Peyer's patch (tissue), 4 donors: ENCODE measurements at places on chromosomes 11 and 22.

DNA sequence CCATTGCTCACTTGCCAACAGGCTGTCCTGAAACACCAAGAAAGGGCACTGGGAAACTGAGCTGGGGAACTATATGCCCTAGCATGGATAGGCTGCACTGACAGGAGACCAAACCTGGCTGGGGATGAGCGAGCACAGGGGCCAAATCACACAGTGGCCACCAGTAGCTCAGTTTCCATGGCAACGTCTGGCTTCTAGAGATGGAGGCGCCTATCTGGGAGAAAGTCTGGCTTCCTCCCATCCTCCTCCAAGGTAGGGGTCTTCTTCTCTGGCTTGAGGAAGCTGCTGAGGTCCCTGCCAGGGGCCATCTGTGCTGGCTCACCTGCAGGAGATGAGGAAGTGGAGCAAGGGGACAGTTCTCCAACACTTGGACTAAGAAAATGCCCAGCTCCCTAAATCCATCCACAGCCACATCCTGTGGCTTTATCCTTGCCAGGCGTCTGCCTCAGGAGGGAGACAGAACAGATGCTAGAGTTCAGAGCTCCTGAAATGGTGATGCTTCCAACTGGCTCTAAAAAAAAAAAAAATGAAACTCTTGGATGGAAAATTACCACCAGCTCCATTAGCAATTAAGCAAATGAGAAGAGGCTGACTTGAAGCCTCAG lies 48.3 kb downstream of the SYT13 start:
- no peak for DNase-seq

GRCh38 chr11:95093548-95093947 lies 3.9 kb downstream of the ENDOD1 start:
- no peak for DNase-seq

DNA sequence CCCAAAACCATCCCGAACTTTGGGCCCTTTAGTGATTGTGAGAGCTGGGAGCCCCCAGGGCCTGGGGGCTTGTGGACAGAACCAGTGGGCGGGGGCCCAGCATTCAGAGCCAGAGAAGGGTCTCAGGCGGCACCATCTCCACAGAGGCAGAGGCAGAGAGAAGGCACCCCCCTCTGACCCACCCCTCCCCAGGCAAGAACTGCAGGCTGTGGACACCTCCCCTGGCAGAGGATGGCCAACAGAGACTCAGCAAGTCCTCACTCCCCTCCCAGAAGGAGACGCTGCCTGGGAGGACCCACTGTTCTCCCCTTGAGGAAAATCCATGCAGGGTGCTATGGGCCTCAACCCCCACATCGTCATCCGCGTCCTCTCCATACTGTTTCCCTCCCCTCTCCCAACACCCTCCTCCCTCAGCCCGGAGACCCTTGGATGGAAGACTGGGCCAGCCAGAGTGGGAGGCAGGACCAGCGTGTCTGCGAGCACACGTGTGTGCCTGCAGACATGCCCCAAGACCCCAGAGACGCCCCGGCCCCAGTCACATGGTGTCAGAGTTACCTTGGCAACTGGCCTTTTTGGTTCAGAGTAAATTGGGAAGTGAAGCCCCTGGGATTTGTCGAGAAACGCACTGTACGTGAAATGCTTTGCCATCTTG lies 42.6 kb downstream of the KCNC1 start:
- DNase-seq, result no peak

DNA sequence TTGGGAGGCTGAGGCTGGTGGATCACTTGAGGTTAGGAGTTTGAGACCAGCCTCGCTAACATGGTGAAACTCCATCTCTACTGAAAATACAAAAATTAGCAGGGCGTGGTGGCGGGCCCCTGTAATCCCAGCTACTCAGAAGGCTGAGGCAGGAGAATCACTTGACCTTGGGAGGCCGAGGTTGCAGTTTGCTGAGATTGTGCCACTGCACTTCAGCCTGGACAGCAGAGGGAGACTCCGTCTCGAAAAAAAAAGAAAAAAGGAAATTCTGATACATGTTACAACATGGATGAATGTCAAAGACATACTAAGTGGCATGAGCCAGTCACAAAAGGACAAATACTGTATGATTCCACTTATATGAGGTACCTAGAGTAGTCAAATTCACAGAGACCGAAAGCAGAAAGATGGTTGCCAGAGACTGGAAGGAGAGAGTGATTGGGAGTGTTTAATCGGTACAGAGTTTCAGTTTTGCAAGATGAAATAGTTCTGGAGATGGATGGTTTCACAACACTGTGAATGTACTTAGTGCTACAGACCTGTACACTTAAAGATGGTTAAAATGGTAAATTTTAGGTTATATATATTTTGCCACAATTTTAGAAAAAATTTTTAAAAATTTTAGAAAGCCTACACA lies 92.3 kb downstream of the BLID start:
- DNase-seq, result no peak

DNA sequence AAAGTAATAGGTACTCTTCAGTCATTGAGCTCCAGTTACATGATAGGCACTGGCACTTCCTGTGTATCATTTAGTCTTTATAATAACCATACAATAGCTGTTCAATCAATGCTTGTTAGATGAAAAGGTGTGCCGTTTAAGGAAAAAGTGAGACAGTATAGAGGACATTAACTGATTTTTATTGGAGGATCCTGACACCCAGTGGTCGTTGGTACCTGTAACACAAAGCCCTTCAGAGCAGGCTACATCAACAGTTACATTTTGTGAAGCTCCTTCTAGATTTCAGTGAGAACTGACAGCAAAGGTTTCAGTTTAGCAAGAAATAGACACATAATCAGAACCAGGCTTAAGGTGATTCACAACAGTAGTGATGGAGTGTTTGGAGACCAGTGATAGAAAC lies 44.2 kb downstream of the CCDC81 start:
- no peak for DNase-seq

DNA sequence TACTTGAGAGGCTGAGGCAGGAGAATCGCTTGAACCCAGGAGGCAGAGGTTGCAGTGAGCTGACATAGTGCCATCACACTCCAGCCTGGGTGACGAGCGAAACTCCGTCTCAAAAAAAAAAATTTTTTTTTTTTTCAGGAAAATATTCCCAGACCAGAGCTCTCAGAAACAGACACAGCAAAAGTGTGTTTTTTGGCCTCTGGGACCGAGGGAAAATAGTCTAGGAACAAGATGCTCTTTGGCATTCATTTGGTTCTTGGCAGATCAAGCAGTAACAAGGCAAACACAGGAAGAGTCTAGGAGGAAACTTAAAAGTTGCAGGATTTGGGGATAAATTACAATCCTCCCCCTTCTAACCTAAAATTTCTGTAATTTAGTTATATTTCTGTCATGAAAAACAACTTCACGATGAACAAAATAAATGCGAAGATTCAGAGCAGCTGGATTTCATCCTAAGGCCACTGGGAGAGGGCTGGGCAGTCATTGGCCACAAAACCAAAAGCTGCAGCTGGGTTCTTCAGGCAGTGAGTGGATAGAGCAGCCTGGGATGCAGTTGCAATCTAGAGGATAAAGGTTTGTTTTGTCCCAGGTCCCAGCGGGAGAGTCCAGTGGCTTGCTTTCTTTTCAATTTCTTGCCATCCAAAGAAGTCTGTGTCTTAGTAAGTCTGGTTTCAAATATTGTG lies 19.7 kb downstream of the ATG16L2 start:
- no peak for DNase-seq

- no peak for DNase-seq
Measured at GRCh38 chr11:12148882-12149281, 38.5 kb downstream of the MICAL2 start.

DNA sequence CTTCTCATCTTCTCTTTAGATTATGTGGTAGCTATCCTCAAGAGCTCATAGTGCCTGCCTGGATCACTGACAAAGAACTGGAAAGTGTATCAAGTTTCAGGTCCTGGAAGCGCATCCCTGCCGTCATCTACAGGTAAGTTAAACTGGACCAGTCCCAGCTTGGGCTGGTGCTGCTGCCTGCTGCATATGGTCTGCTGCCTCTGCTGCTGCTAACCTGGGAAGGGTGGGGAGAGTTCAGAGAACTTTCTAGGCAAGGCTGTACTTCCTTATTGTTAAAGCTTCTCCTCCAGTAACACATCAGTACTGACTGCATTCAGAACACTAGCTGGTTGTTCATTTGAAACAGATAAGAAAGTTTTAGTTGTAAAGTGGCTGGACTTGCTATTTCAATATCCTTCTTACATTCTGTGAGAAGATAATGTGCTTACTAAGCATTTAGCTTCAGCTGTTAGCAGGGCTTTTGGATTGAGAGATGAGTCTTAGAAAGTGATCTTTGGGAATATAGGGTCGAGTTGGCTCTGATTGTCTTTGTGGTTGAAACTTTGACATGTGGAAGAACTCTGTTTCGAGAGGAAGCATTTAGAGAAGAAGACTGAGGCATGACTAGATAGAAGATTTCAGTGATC lies 77.3 kb upstream of the HORMAD2 start:
- DNase-seq, result no peak

DNA sequence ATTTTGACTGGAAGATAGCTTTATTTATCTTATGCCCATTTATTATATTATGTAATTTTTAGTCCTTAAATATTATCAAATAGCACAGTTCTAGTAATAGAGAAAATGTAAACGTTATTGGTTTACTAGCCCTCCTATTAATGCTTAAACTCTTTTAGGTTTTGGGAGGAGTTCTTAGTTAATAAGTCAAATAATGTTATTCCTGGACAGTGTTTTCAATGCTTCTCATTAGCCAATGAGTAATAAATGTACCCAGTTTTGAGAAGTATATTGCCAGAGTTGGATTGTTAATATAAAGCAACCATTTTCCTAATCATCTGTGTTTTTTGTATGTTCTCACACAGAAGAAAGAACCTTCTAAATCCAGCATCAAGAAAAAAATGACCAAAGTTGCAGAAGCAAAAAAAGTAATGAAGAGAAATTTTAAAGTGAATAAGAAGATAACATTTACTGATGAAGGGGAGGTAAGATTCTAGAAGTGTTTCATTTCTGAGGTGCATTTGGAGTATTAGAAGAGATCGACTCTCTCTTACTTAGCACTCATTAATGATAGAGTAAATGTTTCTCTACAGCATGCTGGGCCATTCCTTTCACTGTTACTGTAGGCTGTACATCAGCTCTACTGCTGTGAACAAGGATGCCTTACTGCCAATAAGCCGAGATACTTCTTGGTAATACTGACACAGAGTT lies 173.4 kb downstream of the DDX10 start:
- no peak for DNase-seq

DNA sequence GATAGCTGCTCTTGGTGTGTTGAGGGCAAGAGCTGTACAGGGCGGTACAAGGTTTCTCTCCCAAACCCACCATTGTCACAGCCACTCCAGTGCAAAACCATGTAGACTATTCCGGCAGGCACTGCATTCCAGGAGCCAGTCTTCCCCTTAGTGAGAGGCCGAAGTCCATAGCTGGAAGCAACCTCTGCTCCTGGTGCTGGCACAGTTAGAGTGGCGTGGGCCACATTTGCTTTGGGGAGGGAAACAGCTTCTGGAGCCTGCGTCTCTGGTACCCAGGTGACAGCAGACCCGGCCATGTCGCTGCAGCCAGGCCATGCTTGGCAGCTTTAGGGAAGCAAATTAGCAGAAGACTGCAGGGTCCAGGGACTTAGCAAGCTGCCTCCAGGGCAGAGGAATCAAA lies 788.0 kb downstream of the BRD1 start:
- no peak for DNase-seq

- no peak for DNase-seq
Measured at GRCh38 chr22:50460938-50461337, 13.9 kb downstream of the SBF1 start.

- DNase-seq, result no peak
Measured at GRCh38 chr11:65719871-65720210, 757 bp downstream of the RNASEH2C start.

DNA sequence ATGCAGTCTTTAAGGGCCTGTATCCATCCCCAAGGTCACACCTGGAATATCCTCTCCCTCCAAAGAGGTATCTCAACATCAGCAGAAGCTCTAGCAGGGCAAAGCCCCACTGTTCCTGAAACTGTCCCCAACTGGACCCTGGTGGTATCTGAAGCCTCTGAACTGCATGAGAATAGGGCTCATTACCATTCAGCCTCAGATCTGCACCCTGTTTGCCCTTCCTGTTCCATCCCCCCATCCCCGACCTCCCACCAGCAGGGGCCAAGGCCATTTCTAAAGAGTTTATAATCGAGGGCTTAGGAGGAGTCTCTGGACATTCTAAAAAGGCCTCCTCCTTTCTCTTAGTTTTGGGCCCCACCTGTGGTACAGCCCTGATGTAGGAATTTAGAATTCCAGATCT lies 74.0 kb upstream of the THY1 start:
- no peak for DNase-seq

GRCh38 chr11:104402812-104403521 lies 239.0 kb upstream of the PDGFD start:
- DNase-seq, result no peak

DNA sequence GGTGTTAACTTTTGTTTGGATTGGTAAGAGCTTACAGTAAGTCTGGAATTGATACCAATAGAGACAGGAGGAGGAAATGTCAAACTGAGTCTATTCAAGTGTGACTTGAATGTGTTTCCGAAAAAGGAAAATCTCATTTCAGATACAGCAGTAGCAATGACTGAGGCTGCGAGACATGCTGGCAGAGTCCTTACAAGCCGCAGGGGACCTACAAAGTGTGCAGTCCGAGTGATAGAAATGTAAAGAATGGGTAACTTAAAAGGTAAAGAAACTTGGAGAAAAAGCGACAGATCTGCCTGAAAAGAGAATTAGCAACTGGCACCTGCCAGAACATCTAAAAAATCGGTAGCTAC lies 444 bp downstream of the CWF19L2 start:
- no peak for DNase-seq

DNA sequence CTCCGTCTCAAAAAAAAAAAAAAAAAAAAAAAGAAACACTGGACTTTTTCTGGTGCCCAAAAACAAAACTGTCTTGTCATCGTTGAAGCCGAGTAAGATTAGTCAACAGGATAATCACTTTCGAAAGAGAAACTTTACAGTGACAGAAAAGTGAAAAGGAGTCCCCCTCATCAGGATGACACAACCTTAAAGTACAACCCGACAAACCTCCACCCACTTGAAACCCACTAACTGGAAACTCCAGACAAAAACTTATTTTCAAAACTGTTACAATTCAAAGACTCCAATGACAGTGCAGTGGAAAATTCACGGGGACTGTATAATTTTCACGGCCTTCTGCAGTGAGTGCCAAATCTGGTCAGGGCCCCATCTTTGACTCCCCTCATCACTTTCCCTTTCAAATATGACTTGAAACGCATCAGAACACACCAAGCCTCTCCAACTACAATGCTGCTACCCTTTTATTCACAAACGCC lies 1.3 kb downstream of the DENND5A start:
- DNase-seq, result no peak

DNA sequence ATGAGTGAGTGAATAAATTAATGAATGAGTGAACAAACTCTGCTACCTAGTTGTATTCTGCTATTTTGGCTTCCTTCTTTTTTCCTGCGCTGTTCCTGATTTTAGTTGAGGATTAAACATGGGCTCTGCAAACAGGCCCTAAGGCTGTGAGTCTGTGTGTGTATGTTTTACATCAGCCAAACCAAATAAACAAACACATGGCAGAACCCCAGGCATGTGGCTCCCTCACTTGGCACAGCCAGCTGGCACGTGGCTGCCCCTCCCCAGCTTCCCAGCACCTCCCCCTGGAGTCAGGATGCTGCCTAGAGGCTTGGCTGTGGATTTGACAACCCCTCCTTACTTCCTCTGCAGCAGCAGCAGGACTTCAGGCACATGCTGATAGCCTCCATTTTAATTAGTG lies 593.2 kb downstream of the INSC start:
- no peak for DNase-seq

GRCh38 chr11:112226831-112227401 lies 688 bp downstream of the PTS start:
- no peak for DNase-seq
